ENCODE measurements at places on chromosomes 1 and 21.

DNA sequence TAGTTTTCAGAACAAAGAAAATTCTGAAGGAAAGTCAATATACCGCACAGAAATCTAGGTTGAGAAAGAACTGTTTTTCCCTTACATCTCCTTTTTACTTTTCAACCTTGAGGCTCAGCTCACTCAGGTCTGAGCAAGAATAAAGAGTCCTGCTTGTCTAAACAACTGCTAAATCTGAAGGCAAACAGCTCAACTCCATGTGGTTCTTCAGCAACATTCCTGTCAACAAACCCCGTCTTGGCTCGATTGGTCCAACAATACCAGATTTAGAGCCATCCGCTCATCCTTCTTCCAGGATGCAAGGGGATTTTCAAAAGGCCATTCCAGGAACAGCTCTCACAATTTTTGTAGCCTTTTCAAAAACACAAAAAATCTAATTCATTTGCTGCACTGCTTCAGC, 119.8 kb downstream of the HLCS start:
- DNase-seq, result no peak

DNA sequence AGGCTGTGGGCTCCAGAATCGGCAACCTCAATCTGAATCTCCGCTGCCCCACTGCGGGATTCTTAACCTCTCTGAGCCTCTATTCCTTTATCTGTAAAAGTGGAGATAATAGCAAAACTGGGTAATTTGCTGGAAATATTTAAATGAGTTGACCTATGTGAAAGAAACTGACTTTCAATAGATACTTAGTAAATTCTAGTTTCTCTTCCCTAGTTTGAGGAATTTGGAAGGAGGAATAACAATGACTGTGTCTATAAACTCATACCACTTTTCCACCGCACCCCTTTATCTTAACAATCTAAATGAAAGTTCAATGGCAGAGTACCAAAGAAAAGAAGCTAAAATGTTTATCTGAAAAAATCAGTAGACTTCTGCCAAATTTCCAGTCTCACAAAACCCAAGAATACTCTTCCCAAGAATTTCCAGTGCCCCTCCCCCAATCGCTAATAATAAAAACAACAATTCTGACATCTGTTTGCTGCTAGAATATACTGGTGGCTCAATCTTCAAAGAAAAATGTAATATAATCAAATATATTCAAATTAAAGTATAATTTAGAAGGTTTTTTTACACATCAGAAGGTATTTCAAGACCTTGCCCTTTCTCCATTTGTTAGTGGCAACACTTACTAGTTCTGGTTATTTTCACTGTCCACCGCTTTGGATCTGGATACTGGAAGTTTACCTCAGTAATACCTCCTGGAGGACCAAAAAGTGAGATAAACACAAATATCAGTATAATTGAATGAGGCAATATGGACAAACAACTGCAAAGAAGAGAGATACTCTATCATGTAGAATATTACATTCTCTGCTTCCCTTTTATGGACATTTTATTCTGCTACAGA, 171.2 kb downstream of the LTN1 start:
- no peak for DNase-seq

- no peak for DNase-seq
Measured at GRCh38 chr1:66360285-66360724, 173.6 kb upstream of the SGIP1 start.

DNA sequence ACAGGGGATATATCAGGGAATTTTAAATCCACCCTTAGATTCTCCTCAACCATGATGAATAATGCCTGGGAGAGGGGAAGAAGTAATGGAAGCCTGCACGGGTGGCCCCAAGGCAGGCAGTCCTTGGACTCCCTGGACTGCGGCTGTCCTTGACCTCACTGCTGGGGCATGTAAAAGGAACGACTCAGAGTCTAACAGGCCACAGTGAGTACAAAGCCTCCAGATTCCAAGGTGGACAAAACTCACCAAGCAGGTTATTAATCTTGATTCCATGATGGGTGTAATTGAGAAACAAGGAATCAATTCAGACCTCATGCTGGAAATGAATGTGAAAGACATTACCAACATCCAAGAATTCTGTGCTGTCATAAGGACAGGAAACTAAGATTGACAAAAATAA, 13.0 kb upstream of the ARHGAP29 start:
- DNase-seq, result no peak

DNA sequence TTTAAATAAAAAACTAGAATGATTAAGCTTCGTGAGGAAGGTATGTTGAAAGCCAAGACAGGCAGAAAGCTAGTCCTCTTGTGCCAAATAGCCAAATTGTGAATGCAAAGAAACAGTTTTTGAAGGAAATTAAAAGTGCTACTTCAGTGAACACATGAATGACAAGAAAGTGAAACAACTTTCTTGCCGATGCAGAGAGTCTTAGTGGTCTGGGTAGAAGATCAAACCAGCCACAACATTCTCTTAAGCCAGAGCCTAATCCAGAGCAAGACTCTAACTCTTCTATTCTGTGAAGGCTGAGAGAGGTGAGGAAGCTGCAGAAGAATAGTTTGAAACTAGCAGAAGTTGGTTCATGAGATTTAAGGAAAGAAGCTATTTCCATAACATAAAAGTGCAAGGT, 63.2 kb downstream of the TTC3 start:
- DNase-seq, result no peak

DNA sequence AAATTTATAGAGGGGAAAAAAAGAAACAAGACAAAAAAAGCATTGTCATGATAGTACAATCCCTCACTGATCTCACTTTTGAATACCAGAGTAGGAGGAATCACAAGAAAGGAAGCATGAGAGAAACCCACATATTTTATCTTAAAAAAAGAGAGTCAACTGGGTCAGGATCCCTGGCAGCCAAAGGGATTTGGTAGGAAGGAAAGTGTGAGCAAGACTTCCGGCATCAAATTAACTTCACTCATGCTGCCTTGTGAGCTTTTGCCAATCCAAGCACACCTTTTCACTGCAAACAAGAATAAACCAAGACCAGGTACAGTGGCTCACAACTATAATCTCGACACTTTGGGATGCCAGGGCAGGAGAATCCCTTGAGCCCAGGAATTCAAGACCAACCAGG, 53.1 kb downstream of the SLC9C2 start:
- DNase-seq, result no peak

DNA sequence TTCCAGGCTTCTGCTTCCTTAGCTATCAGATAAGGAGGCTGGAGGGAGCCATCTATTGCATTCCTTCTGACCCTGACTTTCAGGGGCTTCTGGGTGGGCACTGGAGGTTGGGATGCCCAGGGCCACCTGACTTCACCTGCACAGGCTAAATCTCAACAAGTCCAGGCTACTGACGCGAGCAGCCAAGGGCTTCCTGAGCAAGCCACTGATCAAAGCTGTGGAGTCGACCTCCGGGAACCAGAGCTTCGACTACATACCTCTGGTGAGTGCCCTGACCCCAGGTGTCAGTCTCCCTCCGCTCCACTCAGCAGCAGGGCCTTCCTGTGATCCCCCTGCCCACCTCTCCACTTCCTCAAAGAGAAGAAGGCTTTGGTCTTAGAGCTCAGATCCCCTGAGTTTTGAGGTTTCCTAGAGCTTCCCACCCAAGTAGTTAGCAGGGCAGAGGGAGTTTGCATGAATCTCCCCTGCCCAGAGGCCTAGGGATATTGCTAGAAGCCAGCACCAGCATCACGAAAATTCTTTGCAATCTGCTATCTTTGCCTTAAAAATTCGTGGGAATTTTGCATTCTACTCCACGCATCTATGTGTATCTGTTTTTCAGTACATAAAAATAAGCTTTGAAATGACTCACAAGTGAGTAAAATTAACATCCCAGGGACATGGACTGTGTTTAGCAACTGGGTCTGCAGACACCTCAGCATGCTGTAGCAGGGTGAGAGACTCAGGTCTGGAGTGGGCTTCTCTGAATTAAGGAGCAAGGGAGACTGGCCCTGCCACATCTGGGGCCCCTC, 61.4 kb downstream of the VWA5B1 start:
- DNase-seq, result no peak

- DNase-seq, result no peak
Measured at GRCh38 chr1:166122873-166123466, 43.8 kb downstream of the FAM78B start.

DNA sequence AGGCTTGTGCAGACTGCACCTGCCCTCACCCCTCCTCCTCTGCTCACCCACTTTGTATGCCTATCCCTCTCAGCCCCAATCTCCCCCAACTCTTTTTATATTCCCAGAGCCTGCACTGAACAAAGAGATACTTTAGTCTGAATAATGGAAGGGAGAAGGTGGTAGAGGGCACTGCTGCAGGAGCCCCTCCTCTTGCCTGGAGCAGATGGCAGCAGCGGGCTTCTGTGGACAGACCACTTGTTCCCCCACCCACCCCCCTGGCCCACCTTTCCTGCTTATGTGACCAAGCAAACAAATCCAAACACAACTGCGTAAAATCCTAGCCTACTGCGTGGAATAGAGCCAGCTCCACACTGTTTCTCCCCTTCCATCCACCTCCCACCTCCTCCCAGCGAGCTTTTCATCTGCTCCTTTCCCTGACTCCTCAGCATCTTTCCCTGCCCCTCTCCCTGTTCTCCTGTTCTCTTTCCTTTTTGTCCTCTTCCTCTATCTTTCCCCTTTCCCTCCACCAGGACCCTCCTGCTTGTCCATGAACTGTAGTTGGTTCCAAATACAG, 27.5 kb downstream of the RGS8 start:
- DNase-seq, result no peak

DNA sequence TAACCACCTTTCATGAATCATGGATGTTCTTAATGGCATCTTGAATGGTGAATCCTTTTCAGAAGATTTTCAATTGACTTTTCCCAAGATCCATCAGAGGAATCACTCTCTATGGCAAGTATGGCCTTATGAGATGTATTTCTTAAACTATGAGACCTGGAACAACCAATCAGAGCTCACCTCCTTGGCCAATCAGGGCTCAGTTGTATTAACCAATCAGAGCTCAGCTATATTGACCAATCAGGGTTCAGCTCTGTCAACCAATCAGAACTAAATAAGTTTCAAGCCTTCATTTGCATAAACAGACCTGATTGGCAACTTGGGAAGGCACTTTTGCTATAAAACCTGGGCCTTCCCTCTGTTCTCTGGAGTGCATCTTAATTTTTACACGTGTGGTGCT, 13.6 kb upstream of the FAM3B start:
- no peak for DNase-seq

DNA sequence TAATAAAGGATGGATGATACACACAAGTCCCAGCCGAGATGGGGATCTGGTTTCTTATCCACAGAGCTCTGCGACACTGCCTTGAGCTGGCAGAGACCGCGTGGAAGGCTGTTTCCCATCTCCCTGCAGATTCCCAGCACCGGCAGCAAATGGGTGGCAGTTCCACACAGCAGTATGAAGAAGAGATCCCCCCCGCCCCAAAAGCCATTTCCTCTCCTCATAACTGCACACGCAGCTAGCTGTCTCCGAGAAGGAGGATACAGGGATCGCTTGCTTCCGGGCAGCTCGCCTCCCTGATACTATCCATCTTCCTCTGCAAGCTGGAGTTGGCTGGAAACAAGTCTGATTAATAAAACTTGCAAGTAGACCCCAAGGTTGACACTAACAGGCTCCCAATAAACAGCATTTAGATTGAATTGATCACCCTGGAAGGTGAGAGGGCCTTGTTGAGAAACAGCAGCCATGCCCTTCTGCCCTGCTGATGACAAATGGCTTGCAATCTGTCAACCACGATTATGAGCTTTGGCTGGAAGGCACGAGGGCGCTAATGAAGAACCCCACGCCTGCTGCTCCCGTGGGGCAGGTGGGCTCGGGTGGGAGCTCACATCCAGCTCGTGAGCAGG, 642.3 kb downstream of the AJAP1 start:
- no peak for DNase-seq

GRCh38 chr1:26686795-26687194, 9.0 kb upstream of the ARID1A start:
- DNase-seq, result no peak

- DNase-seq, result no peak
Measured at GRCh38 chr21:46518983-46519583, 60.4 kb downstream of the DIP2A start.

GRCh38 chr1:119007670-119008482, 19.7 kb upstream of the TBX15 start:
- no peak for DNase-seq

DNA sequence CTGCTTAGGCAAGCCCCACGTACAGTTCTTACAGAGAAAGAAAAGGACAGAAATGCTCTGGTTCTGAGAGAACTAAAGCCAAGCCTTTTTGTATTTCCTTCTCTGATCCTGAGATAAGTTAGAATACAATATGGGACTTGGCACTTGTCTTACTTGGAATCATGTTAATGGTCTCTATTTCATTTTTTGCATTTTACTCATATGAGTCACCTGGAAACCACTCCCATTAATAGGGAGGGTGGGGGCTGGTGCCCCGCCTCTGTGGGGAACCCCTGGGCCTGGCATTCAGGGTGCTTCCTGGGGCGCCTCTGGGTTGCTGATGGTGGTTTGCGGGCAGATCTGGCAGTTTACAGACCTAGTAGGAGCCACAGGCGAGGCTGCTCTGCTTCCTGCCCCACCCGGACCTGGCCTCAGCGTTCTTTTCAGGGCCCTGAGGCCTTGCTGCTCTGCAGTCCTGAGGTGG, 26.7 kb downstream of the TSPAN2 start:
- DNase-seq, result no peak

Measured in breast epithelium (tissue), 4 donors.